ENCODE measurements at places on chromosomes 7 and 10. TPM values are rescaled to one million over a fixed set of nuclear protein-coding genes. Genes with fewer than 3 reads are reported as not detected.

Gene PRSS2
- total RNA-seq = 2.9 TPM

Gene VWA2
- not detected for total RNA-seq

Gene PTPRN2
- total RNA-seq = 0.78 TPM

Gene SLC26A4
- 0.40 TPM for total RNA-seq

Gene MPP7
- 1.3 TPM for total RNA-seq

Gene MYL10
- not detected for total RNA-seq

Gene ABCB1
- total RNA-seq = not detected

Gene AKR1C1
- total RNA-seq = 72.8 TPM

Gene SLK
- total RNA-seq = 31.0 TPM

Gene CDC14C
- not detected for total RNA-seq

Gene HABP2
- not detected for total RNA-seq

Gene UFSP1
- 3.5 TPM for total RNA-seq

Gene CALHM1
- not detected for total RNA-seq

Gene OR2A12
- total RNA-seq = not detected

Gene OIT3
- total RNA-seq = not detected

Gene NEUROD6
- total RNA-seq = not detected

Gene CHST15
- 13.3 TPM for total RNA-seq

Gene ASAH2B
- 4.9 TPM for total RNA-seq

Gene LRMDA
- total RNA-seq = 0.26 TPM

Gene HOXA9
- total RNA-seq = 1.0 TPM

Gene TRIM73
- 0.72 TPM for total RNA-seq

Gene TEX47
- total RNA-seq = not detected

Gene GRID2IP
- not detected for total RNA-seq

Gene AVPI1
- total RNA-seq = 17.1 TPM

Gene HHEX
- 11.0 TPM for total RNA-seq

Gene CARD11
- total RNA-seq = 0.16 TPM

Gene ADAP1
- total RNA-seq = 14.8 TPM

Gene FMC1
- total RNA-seq = 15.3 TPM

Gene RASSF4
- total RNA-seq = 11.2 TPM

Gene AMZ1
- under 0.01 TPM for total RNA-seq

Gene PNLIPRP3
- total RNA-seq = under 0.01 TPM

Gene SYT15
- 0.24 TPM for total RNA-seq

Gene TRIL
- 11.4 TPM for total RNA-seq

Gene CEP55
- 8.3 TPM for total RNA-seq

Gene DKK1
- total RNA-seq = 5.9 TPM

Gene TYSND1
- total RNA-seq = 7.9 TPM

Gene IFIT1
- 26.9 TPM for total RNA-seq

Gene PLXDC2
- total RNA-seq = 11.2 TPM

Gene MOGAT3
- total RNA-seq = not detected

Gene CYP3A7
- total RNA-seq = 1.0 TPM

Gene ACSL5
- total RNA-seq = 0.52 TPM

Gene TFAM
- total RNA-seq = 18.4 TPM

Gene PIK3CG
- total RNA-seq = 0.13 TPM

Gene CDK14
- 26.3 TPM for total RNA-seq

Gene HNRNPF
- total RNA-seq = 199 TPM

Gene RAMP3
- total RNA-seq = not detected

Gene MKI67
- 16.5 TPM for total RNA-seq
